Coronary artery (tissue), 2 donors: ENCODE measurements at places on chromosomes 1 and 21.

GRCh38 chr1:210385228-210385627, 56.5 kb downstream of the HHAT start:
- DNase-seq, result no peak

DNA sequence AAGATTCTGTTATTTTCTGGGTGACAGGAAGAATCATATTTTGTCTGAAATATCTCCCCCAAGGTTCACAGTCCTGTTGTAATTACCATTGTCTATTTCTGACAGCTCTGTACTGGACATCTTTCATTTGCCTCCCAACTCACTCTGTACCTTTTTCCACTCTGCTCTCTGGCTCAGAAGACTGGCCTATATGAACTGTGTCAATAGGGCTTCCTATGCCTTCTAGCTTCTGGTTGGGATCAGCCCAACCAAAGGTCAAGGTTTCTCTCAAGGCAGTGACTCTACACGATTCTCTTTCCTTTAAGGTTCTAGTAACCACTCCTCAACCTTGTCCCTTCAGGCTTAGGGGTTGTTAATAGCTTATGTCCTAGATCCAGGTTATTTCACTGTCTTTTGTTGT, 17.5 kb downstream of the KLHL12 start:
- DNase-seq, result no peak

GRCh38 chr1:34591751-34592629, 162.9 kb upstream of the GJB5 start:
- no peak for DNase-seq

GRCh38 chr1:234725177-234726132, 115.5 kb upstream of the IRF2BP2 start:
- peak; percentile 80 for DNase-seq

DNA sequence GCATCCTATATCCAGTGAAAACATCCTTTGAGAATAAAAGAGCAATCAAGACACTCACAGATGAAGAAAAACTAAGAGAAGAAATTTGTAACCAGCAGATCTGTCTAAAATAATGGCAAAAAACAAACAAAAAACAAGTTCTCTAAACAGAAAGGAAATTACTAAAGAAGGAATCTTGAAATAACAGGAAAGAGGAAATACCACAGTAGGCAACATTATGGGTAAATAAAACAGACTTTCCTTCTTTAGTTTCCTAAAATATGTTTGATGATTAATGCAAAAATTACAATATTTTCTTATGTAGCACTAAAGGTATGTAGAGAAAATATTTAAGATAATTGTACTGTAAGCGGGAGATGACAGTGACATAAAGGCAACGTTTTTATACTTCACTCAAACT, 23.5 kb downstream of the SLC19A1 start:
- DNase-seq, result no peak

DNA sequence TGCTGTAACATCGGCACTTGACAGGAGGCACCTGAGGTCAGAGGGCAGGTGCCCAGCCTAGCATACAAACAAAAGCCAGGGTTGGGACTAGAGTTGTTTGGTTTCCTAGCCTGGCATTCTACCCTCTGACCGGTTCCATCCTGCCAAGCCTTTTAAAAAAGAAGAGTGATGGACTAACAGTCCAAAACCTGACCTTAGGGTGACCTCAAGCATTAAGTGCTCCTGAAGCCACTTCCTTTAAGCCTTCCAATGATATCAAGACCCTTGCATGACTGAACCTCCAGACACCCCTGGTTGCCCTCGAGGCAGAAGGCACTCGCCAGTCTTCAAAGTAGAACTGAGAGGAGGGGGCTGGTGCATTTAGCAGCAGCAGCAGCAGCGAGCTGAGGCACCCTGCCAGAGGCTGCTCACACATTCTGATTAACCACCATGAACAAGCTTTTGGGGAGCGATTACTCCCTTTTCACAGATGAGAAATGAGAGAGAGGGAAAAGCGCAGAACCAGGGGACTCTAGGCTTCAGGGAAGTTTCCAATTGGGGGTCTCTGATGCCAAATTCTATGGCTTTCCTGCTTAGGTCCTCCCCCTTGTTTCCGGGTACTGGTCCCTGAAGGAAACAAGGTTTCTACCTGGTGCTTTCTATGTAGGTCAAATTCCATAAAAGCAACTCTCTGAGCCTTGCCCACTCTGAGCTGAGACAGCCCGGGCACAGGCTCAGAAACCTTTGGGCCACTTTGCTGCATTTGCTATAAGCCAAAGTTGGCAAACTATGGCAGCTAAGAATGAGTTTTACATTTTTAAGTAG, 9.2 kb downstream of the SLC2A1 start:
- DNase-seq, result no peak

- no peak for DNase-seq
Observed at GRCh38 chr1:79472067-79472656, 465.6 kb upstream of the ADGRL4 start.

GRCh38 chr21:39874759-39875158, 7.5 kb downstream of the PCP4 start:
- no peak for DNase-seq

DNA sequence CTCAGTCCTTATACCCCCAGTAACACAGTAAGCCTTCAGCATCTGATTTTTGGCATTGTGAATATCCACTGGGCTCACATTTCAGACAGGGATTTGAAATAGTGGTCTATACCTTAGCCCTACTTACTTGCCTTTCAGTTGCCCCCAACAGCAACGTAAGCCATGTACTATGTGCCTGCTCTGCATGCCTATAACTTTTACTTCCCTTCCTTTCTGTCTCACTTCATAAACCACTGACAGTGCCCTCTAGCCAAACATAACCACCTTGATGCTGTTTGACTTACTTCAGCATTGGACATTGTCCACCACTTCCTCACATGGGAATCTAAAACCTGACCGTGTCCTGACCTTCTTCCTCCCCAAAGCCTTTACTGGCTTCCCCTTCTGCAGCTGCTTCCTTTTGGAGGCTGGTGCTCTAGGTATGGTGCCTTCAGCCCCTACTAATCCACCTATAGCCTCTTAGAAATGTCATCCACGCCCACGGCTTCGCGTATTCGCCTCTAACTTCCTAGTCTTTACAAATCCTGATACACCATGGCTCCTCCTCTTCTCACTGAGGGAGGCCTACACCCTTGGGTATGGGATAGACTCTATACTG, 3.6 kb upstream of the ZNF672 start:
- no peak for DNase-seq

GRCh38 chr1:94947437-94947836, 20.5 kb upstream of the CNN3 start:
- no peak for DNase-seq

- no peak for DNase-seq
Observed at GRCh38 chr1:100397681-100398080, 45.4 kb downstream of the CDC14A start.

DNA sequence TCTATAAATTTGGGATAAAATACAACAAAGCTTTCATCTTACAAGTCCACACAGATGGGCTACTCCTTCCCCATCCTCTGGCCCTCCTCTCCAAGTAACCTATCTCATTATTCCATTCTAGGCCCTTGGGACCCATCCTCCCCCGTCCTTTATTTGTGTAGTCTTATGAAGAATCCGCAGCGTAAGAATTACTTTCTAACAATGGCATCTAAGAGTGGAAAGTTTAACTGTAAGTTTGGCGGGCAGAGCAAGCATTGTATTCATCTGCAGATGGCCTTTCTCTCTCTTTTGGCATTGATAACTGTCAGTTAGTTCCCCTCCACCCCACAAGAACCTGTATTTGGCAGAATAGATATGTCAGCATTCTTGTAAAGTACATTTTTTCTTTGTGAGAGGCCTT, 91.9 kb upstream of the TSPAN2 start:
- DNase-seq, result no peak

GRCh38 chr1:51570063-51570710, 46.7 kb upstream of the OSBPL9 start:
- DNase-seq, result no peak

DNA sequence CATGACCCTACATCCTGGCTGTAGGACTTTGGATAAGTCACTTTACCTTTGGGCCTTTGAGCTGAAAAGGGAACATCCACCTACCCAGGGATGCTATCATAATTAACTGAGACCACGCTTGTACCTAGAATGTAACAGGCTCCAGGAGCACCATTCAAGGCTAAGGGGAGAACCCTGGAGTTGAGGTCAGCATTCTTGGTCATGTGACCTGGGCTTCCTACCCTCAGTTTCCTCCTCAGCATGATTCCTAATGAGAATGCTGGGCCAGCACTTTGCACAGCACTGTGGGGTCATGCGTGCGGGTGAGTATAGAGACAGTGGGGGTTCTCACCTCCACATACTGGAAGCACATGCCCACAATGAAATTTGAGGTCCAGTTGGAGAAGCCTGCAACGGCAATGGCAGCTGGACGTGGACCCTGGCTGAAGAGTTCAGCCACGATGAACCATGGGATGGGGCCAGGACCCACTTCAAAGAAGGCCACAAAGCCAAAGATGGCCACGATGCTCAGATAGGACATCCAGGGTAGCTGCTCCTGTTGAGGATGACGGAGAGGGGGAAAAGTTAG, 31.3 kb downstream of the SLC2A1 start:
- no peak for DNase-seq

- no peak for DNase-seq
Observed at GRCh38 chr1:9861360-9861759, 37.6 kb upstream of the CLSTN1 start.

- DNase-seq, result no peak
Observed at GRCh38 chr1:245232931-245233330, 78.1 kb downstream of the KIF26B start.

- no peak for DNase-seq
Observed at GRCh38 chr1:241976229-241976628, 18.7 kb downstream of the BECN2 start.

- DNase-seq, result no peak
Observed at GRCh38 chr1:39671433-39671792, 494 bp downstream of the NT5C1A start.

DNA sequence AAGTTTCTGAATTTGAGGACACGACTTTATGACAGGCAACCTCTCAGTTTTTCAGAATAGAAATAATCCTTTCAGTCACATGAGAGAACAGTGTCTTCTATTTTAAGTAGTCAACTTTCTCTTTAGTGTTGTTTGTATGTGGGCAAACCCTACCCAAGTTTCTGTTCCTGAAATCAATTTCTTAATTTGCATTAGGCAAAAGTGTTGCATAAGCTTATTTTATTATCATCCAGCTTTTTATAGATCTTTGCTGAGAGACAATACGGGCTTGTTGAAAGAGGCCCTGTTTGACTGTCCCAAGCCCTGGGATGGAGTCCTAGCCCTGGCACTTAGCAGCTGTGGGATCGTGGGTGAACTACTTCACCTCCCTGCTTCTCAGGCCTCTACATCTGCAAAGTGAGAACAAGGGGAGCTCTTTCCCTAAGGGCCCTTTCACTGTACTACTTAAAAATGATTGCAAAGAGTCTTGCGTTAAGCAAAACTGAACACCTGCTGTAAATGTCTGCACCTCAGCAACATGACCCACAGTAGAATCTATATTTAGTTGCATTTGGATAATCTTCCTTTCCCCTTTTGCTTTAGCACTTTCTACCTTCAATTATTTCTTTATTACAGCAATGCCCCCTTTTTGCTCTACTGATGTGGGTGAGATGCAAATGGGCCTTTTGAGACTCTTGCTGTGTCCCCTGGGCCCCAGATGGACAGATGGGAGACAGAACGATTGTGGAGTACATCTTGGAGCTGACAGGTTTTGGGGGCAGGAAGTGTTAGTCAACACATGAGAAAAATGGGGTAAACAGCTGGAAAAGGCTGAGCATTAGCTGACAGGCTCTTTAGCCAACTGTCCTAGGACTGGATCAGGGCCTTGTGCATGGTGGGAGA, 41.0 kb upstream of the SCAF4 start:
- DNase-seq, result no peak

DNA sequence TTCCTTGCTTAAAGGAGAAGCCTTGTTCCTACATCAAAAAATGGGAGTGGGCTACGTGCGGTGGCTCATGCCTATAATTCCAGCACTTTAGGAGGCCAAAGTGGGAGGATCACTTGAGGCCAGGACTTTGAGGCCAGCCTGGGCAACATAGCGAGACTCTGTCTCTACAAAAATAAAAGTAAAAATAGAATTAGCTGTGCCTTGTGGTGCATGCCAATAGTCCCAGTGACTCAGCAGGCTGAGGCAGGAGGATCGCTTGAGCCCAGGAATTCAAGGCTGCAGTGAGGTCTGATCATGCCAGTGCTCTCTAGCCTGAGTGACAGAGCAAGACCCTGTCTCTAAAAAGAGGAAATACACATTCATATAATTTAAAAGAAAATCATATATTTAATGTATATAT, 127.1 kb downstream of the C1orf21 start:
- no peak for DNase-seq

DNA sequence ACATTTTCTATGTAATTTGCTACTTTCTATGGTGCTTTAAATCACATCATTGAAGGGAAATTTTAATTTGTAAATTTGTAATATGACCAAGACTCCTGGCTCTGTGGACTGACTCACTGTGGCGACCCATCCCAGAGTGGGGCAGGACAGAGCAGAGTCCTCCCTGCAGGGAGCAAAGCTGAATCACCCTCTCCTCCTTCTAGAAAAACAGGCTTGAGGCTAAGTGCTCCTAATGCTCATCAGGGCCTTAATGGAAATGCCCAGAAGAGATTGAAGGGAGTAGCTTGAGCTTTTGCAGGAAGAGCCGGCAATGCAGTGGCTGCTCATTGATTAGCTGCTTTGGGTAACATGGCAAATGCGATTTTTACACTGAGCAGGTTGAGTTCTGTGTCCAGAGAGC, 16.8 kb downstream of the S100A10 start:
- DNase-seq, result no peak

DNA sequence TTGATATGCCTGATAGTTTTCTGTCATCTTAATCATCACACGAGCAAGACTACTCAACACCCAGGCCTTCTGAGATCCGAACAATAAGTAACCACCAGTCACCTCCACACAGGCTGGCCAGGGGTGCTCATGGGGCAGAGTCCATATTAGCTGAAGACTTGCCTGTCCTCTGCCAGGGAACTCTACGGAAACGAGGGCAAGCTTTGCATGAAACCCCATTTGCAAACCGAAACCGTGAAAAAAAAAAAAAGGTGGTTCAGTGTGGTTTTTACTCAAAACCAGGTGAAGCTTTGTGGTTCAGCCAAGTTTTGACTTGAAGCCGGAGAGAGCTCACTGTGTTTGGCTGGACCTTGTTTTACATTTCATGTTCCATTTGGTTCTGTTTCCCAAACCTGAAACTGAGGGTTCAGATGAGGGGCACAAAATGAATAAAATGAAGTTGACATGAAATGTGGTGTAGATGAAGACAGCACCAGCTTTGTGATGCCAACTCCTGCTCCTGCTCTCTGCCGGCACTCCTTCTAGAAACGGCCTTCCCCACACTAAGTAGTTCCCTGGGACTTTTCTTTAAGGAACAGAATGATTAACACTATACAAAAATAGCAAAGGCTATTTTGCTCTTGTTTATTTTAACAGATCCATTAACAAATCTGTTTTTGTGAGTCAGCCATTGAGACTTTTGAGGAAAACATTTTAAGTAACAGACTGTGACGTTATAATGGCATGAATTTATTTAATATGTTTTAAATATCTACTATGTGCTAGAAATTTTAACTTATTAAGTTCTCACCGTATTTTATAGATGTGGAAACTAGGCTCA, 74.7 kb downstream of the RUNX1 start:
- no peak for DNase-seq

- no peak for DNase-seq
Observed at GRCh38 chr1:235051521-235051920, 77.1 kb downstream of the TOMM20 start.

- DNase-seq, result no peak
Observed at GRCh38 chr1:73914951-73915350, 283.0 kb downstream of the LRRIQ3 start.
